ENCODE measurements at places on chromosomes 6 and 20.
A peak's percentile ranks its signal among the peaks of the same experiment; 100 is the strongest.

- DNase-seq: no peak
Observed at GRCh38 chr6:136564180-136564579, 14.0 kb upstream of the MAP7 start.

DNA sequence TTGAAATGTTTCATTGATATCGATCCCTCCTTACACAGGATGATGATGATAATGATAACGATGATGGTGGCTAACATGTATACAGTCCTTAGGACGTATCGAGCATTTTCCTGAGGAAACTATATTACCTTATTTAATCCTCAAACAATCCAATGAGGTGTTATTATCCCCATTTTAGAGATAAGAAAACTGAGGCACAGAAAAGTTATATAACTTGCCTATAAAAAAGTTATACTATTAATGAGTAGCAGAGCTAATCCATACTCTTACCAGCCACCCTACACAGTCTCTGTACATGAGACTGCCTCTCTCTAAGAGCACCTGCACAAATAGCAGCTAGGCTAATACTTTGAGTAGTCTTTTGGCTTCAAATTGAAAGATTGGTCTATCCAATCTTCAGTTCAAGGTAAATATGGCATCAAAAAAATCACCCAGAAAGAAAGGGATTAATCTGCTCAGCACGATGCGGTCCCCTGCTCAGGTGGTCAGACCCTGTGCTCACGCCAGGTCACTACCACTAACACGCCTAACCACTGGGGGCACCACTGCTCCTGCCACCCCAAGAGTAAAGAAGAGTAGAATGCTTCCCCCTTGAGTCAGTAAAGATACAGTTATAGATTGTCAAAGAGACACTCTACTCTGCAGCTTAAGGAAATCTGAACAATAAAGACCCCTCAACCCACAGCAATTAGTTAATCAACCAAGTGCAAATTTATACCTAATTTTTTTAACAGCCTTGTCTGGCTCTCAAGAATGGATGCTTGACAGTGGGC is 15.0 kb downstream of the GABBR1 start:
- no peak for DNase-seq

- DNase-seq: no peak
Observed at GRCh38 chr6:120774275-120774674, 560.0 kb downstream of the TBC1D32 start.

DNA sequence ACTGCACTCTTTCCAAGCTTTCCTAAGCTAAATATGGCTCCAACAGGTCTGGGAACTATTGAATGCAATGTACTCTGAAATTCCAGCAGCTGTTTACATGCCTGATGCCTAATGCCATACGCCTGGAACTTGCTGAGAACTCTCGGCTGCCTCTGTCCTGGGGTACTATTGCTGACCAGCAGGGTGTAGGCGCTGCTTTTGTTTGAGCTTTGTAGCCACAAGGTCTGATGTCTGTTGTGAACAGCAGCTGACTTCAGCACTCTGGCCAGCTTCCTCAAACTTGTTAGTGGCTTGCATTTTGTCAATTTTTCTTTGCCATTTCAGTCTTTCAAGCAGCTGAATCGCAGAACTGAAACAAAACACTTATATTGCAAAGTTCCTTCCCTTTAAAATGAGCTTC is 26.7 kb downstream of the SAYSD1 start:
- DNase-seq: no peak

GRCh38 chr20:44092551-44093248 is 94.3 kb downstream of the JPH2 start:
- DNase-seq: peak; percentile 25
